ENCODE measurements at places on chromosomes 13 and 19.

DNA sequence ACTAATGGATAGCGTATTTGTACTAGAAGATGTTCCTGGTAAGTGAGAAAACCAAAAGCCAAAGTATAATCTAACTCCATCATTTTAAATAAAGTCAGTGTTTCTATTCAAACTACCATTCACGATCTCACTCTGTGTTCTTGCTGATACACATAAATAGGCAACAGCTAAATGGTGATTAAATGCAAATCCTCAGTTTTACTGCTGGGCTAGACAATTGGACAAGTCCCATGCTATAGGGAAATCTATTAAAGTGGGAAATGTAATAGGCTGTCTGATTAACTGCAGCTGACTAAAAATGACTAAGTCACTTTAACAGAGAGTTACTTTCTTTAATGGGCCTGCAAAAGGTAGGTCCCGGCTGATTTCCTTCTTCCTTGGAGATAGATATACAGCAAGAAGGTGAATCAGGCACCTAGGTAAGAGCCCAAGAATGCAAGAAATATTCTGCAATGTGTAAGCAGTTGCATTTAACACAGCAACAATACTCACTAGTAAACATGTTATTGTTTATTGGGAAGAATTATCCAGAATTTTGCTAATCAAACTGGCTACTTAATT, 298.4 kb downstream of the SLITRK6 start:
- no peak for DNase-seq

DNA sequence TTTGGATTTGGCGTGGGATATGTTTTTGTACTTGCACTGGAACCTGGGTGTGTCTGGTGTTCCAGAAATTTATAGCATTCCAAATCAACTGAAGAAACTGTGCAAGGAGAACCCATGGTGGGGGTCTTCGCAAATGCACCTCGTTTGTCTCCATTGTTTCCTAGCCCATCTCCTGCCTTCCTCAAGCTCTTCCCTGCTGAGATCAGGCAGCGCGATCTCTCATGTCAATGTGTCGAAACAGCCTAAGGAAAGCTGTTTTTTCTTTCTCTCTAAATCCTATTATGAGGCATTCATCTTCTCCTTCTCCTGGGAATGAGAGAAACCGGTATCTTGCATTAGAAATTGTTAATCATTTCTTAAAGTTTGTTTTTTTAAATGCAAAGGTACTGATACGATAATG, 131.0 kb downstream of the KLF5 start:
- no peak for DNase-seq

GRCh38 chr19:34832581-34833112, 59.6 kb upstream of the ZNF599 start:
- DNase-seq, result no peak

- DNase-seq, result peak; percentile 46
These were observed 903 bp downstream of the LATS2 start for GRCh38 chr13:21060338-21061028.

DNA sequence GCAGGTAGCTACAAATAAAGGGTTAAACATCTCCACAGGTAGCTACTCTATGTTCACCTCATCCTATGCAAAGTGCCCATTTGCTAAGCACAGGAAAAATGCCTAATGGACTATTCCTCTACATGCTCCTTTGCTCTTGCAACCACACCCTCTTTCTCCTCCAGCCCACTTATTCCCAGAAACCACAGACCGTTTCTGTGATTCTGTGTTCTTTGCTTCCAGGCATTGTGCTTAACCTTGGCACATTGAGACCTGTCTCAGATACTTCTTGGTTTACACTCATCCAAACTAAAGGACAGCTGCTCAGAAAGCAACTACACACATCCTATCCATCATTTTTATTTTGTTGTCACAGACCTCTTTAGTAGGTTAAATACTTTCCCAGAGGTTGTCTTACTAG, 785.0 kb upstream of the MIR17HG start:
- no peak for DNase-seq

GRCh38 chr13:23793711-23794110, 95.5 kb downstream of the MIPEP start:
- no peak for DNase-seq

GRCh38 chr13:51229101-51229719, 7.0 kb downstream of the FAM124A start:
- no peak for DNase-seq

GRCh38 chr19:34573226-34573864, 91.8 kb downstream of the WTIP start:
- no peak for DNase-seq

GRCh38 chr19:32350471-32350865, 5.1 kb downstream of the ZNF507 start:
- no peak for DNase-seq

- DNase-seq, result no peak
These were observed 8.2 kb downstream of the GRIN3B start for GRCh38 chr19:1008268-1009040.

- no peak for DNase-seq
These were observed 64.8 kb upstream of the FLT1 start for GRCh38 chr13:28559636-28560259.

GRCh38 chr19:30780032-30780431, 407.8 kb downstream of the ZNF536 start:
- DNase-seq, result no peak

- DNase-seq, result peak; percentile 61
These were observed 427 bp downstream of the RTBDN start for GRCh38 chr19:12833738-12834565.

- no peak for DNase-seq
These were observed 303.6 kb downstream of the KCNRG start for GRCh38 chr13:50318887-50319286.

DNA sequence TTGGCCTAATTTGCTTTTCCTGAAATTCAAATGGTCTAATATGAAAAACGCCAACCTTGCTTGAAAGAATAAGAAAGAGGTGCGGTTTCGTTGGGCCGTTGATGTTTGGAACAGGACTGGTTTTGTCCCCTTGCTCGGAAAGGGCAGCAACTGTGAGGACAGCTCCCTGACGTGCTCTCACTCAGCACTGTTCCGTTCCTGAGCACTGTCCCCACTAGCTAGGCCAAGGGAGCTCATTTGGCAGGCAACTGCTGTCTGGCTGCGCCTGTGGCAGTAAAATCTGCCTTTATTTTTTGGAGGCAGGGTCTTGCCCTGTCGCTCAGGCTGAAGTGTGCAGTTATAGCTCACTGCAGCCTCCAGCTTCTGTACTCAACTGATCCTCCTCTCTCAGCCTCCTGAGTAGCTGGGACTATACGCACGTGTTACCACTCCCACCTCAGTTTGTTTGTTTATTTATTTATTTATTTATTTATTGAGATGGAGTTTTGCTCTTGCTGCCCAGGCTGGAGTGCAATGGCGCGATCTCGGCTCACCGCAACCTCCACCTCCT, 4.5 kb downstream of the LDLR start:
- DNase-seq, result no peak

- no peak for DNase-seq
These were observed 222.9 kb upstream of the HTR2A start for GRCh38 chr13:47119575-47120235.

DNA sequence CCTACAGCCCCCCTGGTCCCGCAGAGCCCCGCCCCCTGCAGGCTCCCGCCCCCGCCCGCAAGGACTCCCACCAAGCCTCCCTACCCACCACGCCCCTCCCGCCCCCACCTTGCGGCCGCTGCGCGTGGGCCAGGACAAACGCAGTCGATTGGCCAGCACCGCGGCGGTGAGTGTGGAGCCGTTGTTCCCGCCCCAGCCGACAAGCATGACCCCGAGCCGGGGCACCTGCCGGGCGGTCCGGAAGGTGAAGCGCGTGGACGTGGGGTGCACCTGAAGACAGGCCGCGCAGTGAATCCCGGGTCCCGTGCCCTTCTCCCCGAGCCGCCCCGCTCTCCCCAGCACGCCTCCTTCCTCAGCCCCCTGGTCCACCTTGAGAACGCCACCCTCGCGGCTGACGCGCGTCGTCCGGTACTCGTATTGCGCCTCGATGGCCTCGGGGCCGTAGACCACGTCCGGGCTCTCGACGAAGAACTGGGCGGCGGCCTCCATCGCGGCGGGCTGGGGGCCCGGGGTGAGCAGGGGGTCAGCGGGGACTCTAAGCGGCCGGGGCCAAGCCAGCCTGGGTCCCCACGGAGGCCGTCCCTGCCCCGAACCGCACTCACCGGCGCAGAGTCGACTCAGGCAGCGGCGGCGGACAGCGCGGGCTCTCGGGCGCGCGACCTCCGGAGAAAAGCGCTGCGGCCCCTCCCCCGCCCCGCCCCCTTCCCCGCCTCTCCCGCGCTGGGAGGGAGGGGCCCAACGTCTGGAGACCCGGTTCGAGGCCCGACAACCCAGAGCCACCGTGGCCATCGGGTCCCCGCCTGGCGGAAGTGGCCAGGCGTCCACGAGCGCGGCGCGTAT, at the start of gene ISYNA1:
Gene ISYNA1, minus strand, starts transcription at position 643 of the 840 bp plus-strand sequence. Its CDS starts 154 bp downstream, at position 489.
- DNase-seq, result peak; percentile 82

DNA sequence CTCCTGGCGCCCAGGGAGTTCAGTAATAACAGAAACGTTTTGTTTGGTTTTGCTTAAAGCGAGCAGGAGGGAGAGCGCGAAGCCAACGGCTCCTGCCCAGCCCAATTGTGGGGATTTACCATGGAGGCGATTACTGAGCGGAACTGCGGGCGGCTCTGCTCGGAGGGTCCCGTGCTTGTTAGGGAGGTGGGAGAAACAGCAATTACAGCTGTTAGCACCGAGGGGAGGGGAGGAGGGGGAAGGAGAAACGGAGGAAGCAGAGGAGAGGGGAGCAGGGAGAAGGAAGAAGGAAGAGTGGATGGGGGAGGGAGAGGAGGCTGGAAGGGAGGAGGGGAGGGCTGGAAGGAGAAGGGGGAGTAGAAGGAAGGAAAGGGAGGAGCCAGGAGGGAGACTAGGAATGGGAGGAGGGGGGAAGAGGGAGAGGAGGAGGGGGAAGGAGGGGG, 7.7 kb upstream of the ONECUT3 start:
- no peak for DNase-seq

GRCh38 chr13:96994017-96994857, at the start of gene OXGR1:
TSS of gene OXGR1 (minus strand) at chr13:96994476. CDS start at chr13:96987759, 6,717 bp downstream.
- no peak for DNase-seq

- DNase-seq, result peak; percentile 96
These were observed at the start of gene DYRK1B for GRCh38 chr19:39833464-39834286. TSS of gene DYRK1B (minus strand) at chr19:39834162. CDS start at chr19:39831867, 2,295 bp downstream.

GRCh38 chr13:91162180-91162579, 185.3 kb upstream of the MIR17HG start:
- peak; percentile 58 for DNase-seq

DNA sequence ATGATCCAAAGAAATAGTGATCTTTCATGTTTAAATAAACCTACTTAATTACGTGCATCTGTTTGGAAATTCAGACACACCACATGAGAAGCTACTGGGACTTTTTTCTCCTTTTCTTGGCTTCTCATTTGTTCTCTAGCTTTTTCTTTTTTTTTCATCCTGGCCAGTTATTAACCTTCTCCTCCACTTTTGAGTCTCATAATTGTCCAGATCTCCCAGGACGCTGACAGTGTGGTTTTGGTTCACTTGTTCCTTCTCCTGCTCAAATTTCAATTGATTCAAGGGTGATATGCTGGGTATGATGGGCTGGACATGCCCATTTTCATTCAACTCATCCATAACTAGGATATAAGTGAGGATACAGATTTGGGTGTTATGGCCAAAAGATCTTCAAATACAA, 152.3 kb downstream of the TM9SF2 start:
- no peak for DNase-seq

GRCh38 chr13:84659359-84659661, 777.0 kb upstream of the SLITRK1 start:
- DNase-seq, result no peak

DNA sequence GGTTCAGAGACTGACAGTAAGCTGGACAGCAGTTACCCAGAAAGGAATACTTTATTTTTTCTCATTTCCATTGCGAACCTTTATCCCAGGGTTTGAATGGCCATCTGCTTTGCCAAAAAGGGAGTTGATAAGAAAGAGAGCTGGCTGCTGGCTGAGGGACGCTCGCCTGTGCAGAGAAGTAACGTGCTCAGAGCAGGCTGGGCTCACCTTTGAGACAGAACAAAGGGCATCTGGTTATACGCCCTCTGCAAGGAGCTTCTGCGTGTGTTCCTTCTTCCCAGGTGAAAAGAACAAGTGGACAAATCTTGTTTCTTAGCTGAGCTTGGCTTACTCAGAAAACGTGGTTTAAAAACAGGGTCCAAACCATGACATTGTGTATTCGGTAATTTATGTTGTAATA, 47.4 kb downstream of the EFNB2 start:
- DNase-seq, result no peak

GRCh38 chr19:18090545-18091216, 3.9 kb upstream of the IL12RB1 start:
- DNase-seq, result no peak

- DNase-seq, result no peak
These were observed 22.6 kb downstream of the POLR1D start for GRCh38 chr13:27644302-27644701.

GRCh38 chr13:26198116-26198515, 24.0 kb downstream of the RNF6 start:
- DNase-seq, result no peak

- DNase-seq, result no peak
These were observed 955 bp downstream of the ZNF274 start for GRCh38 chr19:58183817-58184215.

DNA sequence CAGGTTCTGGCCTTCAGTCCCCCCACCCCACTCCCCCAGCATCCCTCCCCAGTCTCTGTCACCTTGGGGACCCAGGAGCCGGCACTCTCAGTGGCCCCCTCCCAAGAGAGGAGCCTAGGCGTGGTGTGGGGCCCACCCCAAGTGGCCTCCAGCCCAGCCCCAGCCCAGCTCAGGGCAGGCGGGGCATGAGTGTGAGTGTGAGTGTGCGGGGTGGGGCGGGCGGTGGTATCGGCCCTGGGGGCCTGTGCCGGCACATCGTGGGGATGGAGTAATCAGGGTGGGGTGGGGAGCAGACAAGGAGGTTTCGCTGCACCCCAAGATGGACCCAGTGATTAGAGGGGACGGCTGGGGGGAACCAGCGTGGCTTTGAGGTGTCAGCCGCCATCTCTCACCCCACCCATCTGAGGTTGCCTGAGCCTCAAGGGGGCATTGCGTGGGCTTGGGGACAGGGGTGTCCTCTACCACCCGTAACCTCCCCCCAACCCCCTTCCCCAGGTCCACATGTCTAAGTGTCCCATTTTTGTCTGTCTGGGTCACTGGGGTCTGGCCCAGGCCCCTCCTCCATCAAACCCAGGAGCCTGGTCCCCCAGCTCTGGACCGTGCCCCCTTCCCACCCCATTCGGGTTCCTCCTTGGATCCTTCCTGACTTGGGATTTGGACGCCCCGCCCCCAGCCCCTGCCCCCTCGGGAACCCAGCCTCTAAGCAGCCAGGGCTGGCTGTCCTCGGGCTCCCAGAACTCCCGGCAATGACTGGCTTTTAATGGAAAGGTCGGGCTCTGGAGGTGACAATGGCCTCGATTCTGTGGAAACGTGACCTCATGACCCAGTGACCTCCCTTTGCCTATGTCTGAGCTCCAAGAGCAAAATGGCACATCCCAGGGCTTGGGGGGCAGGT, 6.9 kb upstream of the SULT2B1 start:
- DNase-seq, result no peak

- peak; percentile 67 for DNase-seq
These were observed 1589.1 kb upstream of the SPRY2 start for GRCh38 chr13:81929988-81930387.

GRCh38 chr13:45833242-45833641, 18.3 kb downstream of the SIAH3 start:
- no peak for DNase-seq

Measured in T47D (cell line).